ENCODE measurements at places on chromosomes 12 and 14.
A peak's percentile ranks its signal among the peaks of the same experiment; 100 is the strongest.

- peak; percentile 89 for DNase-seq
Measured at GRCh38 chr12:121800694-121801594, 2.9 kb upstream of the SETD1B start.

DNA sequence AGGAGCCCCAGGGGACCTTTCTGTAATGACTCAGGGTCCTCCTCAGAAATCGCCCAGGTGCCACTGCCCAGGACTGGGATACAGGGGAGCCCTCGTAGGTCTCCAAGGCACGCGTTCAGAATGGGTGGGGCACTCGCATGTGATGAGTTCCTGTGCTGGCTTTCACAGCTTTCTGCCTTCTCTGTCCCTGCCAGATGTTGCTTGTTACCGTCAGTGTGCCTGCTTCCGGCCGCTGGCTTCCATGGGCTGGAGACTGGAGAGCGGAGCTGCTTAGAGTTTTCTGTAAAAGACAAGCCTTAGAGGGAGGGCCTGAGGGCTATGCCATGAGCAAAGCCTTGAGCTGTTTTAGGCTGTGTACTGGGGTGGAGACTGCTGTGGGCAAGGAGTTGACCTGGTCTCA is 75.0 kb upstream of the SLC24A4 start:
- DNase-seq, result no peak

GRCh38 chr12:102726686-102727085 is 190.4 kb downstream of the PAH start:
- DNase-seq, result peak; percentile 13

- no peak for DNase-seq
Measured at GRCh38 chr14:37215345-37215744, 17.6 kb downstream of the MIPOL1 start.

GRCh38 chr14:102924632-102925588 is 2.4 kb downstream of the AMN start:
- no peak for DNase-seq

DNA sequence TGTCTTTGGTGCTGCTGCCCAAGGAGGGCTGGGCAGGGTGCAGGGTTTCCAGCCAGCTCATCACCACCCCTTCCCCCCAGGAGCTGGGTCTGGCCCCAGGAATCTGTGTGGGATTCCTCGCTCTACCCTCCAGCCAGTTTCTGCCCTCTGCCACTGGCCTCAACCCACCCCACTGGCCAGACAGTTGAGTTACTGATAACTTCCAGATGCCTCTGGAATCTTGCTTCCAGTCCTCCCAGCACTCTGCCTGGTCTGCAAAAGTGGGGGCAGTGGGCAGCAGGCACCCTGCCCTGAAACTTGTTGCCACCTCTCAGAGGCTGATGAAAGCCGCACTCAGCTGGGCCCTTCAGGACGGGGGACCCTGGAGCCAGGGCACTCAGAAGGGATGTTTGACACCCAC is 20.1 kb upstream of the TBX3 start:
- DNase-seq, result no peak

DNA sequence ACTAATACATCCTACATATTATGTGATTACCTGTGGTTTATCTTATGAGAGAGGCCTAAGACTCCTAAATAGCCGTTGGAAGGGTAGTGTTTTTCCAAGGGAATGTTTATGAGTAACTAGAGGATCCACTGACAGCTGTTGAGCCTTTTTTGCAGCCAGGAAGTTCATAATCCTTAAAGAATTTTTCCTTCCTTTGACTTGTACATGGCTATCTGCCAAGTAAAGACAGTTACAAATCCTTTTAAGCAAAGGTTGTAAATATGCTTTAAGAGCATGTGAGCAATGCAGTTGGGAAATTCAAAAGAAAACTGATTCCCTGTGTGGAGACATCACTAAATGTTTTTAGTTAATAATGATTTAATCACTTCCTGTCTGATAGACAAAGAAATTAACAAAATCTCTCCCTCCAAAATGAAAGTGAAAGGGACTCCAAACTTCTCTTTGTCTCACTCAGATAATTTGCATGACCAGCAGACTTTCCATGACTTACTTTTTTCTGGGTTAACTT is 333.8 kb downstream of the PDZRN4 start:
- peak; percentile 85 for DNase-seq

Measured in fibroblast of skin of scalp (primary cell).